Mesendoderm (in vitro differentiated cells): ENCODE measurements at places on chromosomes 1 and 21.

DNA sequence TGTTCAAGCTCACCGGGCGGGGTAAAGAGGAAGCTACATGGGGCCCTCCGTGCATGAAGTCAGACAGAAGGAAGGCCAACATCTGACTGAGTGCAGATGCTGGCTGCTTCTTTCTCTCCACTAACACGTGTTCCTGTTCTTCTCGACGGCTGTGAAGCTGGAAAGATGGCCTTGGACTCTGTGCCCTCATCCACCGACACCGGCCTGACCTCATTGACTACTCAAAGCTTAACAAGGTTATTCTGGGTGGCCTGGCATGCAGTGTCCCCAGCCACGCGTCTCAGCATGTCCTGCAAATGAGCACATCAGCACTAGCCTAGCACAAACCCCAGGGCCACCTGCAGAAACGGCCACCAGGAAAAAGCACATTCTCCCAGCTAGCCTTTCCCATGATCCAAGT lies 41.2 kb downstream of the ACTN2 start:
- DNase-seq: no peak

GRCh38 chr1:175024773-175025172 lies 1.5 kb upstream of the MRPS14 start:
- DNase-seq: no peak

DNA sequence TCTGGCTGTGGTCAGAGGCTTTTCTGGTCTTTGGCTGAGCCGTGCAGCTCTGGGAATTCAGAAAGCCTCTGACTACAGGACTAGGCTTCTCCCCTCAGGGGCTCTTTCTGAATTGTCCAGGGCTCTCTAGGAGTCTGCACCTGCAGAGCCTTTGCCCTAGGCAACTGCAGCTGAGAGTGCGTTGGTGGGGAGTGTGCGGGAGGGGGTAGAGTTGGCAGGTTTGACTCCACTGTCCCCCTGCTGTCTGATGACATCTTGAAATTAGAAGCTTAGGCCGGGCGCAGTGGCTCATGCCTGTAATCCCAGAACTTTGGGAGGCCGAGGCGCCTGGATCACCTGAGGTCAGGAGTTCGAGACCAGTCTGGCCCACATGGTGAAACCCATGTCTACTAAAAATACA lies 32.9 kb downstream of the KIAA1614 start:
- DNase-seq: no peak

DNA sequence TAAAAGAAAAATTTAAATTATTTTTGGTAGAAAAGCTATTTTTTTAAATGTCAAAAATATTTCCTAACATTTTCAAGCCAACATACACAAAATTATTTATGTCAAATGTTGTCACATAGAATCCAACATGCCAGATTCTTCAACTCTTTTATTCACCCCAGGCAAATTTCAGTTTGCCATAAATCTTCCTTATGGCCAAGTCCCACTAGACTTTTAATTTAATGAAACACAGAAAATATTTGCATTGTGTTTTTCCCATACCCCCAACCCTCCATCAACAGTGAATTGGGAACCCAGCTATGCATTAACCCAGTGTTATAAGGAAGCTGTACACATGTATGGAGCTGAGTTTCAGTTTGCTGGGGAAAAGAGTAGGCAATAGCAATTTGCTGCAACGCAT lies 41.4 kb downstream of the DUSP10 start:
- no peak for DNase-seq

DNA sequence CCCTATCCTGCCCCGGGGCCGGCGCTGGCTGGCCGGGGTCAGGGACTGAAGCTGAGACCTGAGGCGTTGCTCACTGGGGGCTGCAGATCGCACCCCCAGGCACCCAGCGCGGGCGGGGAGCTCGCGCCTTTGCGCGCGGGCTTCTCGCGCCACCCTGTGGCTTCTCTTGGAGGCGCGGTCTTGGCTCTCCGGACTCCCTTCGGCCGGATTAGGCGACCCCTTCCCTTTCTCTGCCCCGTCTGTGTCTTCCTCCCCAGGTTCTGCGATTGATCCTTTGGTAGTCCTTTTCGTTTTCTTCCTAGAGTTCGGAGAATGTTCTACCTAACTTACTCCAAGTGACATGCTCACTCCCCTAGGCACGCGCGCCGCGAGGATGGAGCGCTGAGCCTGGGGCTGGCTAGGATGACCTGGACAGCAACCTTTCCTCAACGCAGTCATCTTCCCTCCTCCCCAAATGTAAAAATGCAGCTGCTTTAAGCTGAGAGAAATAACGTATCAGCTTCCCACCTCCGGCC lies 495 bp upstream of the NTRK1 start:
- DNase-seq: peak; percentile 72

DNA sequence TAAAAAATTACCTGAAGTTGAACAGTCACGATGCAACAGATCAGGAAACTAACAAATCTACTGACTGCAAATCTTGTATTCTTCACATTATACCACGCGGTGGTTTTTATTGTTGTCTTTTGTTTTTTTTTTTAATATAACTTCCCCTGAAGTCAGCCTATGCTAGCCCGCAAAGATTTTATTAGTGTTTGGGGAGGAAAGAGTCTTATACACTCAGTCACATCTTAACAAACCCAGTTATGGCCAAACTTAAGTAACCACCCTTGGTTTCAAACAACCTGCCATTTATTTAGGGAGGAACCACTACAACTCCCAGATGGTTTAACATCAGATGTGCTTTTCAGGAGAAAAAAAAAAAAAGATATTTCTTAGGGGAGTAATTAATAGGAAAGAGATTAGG lies 15.2 kb upstream of the GPR161 start:
- no peak for DNase-seq

GRCh38 chr1:181134543-181135436 lies 46.3 kb downstream of the IER5 start:
- no peak for DNase-seq

- DNase-seq: no peak
Observed at GRCh38 chr1:52645261-52645660, 12.3 kb downstream of the SHISAL2A start.

GRCh38 chr21:43976661-43977060 lies 35.4 kb upstream of the TRAPPC10 start:
- no peak for DNase-seq

DNA sequence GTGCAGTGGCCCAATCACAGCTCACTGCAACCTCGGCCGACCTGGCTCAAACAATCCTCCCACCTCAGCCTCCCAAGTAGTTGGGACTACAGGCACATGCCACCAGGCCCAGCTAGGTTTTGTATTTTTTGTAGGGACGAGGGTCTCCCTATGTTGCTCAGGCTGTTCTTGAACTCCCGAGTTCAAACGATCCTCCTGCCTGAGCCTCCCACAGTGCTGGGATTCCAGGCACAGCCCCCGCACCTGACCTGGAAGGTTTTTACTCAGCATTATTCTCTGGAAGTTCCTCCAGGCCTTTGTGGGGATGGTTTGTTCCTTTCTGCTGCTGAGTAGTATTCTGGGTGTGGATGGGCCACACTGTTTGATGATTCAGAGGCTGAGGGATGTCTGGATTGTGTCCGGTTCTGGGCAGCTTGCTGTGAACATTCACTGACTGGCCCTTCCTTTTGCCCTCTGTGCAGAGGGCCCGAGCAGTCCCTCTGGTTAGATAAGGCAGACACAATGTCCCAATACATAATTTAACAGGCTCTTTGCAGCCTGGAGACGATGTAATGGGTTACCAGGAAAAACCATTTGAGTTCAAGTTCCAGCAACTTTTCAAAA lies 6.0 kb upstream of the TRAPPC10 start:
- DNase-seq: no peak

DNA sequence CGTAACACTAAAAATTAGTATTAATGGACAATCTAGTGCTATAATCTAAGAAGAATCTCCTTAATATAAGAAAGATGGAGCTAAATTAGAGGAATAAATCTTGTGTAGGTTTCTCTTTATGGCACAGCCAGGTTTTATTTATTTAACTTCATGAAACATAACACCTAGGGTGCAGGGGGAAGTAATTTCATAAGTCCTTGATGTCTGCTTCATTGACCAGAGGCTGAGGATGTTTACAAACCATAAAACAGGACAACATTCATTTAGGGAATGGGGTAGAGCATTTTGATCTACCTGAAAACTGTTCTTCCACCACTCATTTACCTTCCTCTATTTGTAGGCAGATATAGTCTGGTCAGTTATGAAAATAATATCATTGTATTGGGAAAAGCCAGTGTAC lies 95.5 kb downstream of the NGF start:
- no peak for DNase-seq

DNA sequence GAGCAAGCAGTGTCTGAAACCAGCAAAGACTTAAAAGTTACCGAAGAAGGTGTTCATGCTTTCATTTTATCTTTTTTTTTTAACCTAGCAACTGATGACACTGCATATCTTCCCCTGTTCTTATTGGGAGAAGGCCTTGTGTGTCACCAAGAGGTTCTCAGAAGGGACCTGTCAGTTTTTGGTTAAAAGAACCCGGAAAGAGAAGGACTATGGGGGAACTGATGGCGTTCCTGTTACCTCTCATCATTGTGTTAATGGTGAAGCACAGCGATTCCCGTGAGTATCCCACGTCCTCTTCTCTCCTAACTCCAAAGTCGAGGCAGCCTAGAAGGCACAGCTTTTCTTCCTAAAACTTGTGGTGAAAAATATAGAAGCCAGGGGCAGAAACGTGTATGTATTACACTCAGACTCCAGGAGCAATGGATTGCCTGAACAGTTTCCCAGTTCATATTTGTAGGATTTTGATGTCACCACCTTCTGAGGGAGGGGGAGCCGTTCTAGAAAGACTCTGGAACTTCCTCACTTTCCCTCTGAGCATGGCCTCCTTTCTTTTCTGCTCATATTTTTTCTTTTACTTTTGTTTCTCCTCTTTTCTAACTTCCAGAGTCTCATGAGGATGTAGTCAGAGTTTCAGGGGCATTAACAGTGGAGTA lies at the start of gene MR1:
Gene MR1, plus strand, starts transcription at position 185 of the 653 bp plus-strand sequence. Its CDS starts 25 bp downstream, at position 210.
- DNase-seq: peak; percentile 73

DNA sequence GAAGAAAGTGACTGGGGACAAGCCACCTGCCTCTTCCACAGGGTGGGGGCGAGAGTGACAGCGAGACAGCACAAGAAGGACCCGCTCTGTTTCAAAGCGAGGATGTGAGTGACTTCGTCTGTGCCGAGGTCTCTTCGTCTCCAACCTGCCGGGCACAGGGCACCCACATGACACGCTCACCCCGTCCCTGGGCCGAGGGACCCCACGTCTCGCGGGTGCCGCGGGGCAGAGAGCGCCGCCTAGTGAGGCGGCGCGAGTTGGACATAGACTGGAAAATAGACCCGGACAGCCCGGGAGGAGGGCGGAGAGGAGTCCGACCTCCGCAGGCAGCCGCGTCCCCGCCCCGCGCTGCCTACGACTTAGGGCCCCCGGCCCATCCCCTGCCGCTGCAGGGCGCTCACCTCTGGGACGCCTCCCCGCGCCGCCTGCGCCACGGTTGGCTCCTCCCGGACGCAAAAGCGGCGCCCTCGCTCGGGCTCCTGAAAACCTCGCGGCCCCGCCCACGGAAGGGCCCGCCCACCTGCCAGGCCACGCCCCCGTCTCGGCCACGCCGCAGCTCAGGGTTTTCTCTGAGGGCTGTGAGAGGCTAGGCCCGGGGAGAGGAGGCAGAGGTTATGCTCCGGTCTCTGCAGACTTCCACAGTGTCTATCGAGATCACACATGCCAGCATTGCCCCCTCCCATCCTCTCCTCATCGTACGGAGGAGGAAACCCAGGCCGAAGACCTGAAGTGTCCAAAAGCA lies at the start of gene TLR5:
Gene TLR5, minus strand, starts transcription at position 454 of the 742 bp plus-strand sequence. CDS start 30,217 bp downstream, outside the sequence.
- DNase-seq: peak; percentile 82

DNA sequence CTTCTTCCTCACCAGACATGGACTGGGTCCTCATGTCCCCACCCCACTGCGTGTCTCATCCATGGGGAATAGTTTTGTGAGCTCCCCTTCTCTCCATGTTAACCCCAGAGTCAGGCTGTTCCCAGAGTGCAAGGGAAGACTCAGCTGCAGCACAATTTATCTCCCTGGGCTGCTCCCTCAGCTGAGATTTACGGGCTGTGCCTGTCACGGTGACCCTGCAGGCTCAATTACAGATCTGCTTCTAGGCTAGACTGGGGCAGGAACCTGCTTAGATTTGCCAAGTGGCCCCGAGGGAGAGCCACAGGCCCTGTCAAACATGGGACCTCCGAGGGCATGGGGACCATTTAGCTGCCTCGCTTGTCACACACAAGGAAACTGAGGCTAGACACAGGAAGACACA lies 37.8 kb downstream of the CDCP2 start:
- DNase-seq: no peak
